ENCODE measurements at places on chromosomes 2 and 18.

DNA sequence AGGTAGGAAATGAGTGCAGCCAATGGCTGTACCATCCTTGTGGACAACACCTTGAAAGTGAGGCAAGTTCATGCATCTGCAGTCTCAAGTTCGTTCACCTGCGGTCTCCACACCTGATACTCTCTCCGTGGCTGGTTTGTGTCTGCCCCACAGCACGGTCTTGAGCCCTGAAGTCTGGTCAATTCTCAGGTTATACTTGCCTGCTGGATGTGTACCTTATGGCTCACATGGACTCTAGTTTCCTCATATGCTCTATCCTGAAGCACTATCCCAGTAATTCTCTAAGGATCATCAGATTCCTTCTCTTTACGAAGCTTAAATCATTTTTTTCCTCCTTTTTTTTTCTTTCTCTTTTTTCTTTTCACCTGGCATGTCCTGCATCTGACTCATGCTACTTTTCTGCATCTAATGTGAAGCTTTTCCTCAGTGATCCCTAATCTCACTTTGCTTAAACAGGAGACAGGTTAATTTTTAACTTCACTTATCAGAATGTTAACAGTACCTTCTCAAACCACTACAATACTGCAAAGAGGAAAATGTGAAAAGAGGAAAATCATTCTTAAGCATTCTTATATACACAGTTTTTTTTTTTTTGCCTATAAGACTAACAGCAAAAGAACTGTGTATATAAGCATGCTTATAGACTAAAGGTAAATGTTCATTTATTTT is 511.2 kb downstream of the SOX11 start:
- DNase-seq: no peak

- DNase-seq: peak; percentile 49
Measured at GRCh38 chr2:200003444-200003843, 48.1 kb downstream of the MAIP1 start.

DNA sequence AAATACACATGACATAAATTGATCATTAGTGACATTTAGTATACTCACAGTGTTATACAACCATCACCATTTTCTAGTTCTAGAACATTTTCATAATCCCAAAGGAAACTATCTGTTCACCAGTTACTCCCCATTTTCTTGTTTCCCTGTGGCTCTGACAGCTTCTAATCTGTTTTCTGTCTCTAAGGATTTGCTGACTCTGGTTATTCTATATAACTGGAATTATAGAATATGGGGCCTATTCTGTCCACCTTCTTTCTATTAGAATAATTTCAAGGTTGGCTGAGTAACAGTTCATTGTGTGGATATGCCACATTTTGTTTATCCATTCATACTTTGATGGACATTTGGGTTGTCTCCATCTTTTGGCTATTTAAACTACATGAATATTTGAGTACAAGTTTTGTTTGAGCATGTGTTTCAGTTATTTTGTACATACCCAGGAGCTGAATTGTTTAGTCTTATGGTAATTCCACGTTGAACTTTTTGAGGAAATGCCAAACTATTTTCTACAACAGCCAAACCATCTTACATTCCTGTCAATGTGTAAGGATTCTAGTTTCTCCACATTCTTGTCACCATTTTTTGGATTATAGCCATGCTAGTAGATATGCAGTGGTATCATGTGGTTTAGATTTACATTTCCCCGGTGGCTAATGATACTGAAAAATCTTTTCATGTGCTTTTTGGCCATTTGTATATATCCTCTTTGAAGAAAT is 20.5 kb downstream of the KIAA1328 start:
- peak; percentile 92 for DNase-seq

DNA sequence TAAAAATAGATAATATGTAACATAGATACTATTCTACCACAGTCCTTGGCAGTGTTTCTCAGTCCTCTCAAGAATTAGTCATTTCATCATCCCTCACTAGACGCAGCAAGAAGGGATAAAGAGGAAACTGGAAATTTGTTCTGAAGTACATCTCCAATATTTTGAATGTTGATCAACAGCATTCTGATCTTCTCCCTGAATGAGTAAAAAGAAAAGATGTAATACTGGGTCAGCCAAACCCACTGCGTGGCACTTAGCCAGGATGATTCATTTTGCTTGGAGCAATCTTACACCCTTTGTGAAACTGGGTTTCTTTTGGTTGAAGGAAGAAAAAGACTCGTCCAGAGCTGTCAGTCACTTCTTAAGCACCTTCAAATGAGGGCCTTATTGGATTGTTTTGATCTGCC is 54.1 kb downstream of the TAF1B start:
- peak; percentile 98 for DNase-seq

GRCh38 chr2:55862246-55862645 is 61.3 kb downstream of the EFEMP1 start:
- DNase-seq: peak; percentile 99

GRCh38 chr18:12012697-12013096 is 31.4 kb downstream of the IMPA2 start:
- no peak for DNase-seq

DNA sequence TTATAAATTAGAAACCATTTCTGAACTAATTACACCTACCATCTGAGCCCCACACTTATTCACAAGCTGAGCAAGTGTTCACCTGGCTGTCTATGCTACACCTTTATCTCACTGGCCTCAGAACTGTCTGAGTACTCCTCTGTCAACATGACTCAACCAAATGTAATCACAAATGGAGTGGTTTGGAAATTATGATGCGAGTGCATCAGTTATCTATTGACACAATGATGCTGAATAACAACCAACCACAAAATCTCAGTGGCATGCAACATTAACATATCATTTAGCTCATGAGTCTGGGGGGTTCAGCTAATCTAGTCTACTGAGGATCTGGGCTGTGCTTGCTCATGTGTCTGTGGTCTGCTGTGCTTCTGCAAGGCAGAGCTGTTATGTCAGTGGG is 184.2 kb upstream of the NXPH2 start:
- no peak for DNase-seq

DNA sequence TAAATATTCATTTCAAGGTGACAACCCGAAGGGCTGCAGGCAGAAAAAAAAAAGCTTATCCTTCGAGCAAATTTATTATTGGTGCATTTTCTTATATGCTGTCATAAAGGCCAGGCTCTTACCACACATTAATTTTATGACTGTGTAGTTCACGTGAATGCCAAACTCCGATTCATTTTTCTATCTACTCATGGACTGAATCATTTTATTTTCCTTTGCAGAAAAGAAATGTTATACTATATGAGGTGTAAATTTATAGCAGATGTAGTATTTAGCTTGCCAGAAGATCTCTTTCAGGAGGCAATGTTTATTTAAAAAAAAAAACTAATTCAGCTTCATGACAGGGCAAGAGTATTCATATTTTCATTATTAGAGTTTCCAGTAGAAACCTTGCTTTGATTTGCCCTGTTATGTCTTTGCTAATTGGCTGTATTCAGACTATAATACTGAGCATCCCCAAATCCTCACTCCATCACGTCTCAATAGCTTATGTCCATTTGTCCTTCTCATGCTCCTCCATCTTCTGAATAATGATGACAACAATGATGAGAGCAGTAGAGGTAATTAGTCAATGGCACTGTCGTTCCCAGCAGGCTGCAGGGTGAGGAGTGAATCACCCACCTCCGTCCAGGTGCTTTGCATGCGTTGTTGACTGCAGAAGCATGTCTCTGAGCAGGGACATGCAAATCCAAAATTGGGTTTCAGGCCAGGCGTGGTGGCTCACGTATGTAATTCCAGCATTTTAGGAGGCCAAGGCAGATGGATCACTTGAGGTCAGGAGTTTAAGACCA is 101.1 kb upstream of the RAB12 start:
- no peak for DNase-seq

GRCh38 chr2:228802181-228803071 is 468.7 kb downstream of the PID1 start:
- no peak for DNase-seq

GRCh38 chr18:31624892-31625640 is 33.4 kb downstream of the TTR start:
- DNase-seq: no peak

DNA sequence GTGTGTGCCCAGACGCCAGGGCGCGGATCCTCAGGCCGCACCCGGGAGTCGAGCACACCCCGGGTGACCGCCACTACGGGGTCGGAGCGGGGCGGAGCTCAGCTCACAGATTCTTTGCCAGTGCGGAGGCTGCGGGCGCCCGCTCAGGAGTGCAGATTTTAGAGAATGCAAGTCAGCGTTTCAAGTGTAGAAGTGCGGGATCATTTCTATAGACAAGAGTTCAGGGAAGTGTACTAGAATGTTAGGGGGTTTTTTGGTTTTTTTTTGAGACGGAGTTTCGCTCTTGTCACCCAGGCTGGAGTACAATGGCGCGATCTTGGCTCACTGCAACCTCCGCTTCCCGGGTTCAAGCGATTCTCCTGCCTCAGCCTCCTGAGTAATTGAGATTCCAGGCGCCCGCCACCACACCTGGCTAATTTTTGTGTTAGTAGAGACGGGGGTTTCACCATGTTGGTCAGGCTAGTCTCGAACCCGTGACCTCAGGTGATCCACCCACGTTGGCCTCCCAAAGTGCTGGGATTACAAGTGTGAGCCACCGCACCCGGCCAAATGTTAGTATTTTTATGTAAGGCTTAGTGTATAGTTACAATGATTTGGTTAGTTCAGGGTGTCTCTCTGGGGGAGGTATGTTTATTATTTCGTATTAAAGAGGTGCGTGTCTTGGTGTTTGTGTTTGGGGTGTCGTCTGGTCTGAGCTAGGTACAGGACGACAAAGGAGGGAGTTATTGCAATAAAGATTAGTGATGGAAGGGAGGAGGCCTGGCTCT is 619 bp upstream of the FAM168B start:
- no peak for DNase-seq

DNA sequence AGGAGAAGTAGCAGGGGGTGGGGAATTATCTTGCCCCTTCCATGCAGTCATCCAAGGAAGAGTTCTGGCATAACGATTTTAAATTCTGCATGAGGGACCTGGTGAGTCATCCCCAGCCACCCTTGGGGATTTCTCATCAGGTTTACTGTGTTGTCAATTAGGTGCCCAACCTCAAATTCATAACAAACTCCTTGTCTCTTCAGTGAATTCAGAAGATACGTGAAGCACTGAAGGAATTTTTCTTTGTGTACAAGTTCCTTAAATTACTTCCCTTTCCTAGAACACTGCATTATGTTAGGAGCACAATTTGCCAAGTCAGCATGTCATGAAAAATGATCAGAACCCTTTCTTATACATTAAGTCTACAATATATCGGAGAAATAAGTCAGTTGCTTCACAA is 70.8 kb upstream of the NOSTRIN start:
- DNase-seq: no peak

DNA sequence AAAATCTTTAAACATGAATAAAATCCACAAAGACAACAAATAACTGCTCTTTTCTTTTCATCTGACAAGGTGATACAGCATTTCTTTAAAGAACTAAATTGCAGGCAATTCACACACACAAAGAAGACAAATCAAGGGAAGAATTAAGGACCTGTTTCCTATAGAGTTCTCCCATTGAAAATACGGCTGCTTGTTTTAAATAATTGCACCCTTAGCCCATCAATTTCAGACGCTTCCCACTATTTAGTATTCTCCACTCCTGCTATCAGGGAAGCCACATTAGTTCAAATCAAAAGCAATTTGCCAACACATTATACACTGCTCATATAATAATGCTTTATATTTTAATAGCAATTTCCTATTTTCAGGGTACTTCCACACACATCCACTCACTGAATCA is 11.3 kb downstream of the CMPK2 start:
- DNase-seq: no peak

GRCh38 chr2:61463769-61464475 is 7.0 kb downstream of the USP34 start:
- no peak for DNase-seq

GRCh38 chr2:152950126-152950525 is 231.7 kb downstream of the ARL6IP6 start:
- peak; percentile 8 for DNase-seq

DNA sequence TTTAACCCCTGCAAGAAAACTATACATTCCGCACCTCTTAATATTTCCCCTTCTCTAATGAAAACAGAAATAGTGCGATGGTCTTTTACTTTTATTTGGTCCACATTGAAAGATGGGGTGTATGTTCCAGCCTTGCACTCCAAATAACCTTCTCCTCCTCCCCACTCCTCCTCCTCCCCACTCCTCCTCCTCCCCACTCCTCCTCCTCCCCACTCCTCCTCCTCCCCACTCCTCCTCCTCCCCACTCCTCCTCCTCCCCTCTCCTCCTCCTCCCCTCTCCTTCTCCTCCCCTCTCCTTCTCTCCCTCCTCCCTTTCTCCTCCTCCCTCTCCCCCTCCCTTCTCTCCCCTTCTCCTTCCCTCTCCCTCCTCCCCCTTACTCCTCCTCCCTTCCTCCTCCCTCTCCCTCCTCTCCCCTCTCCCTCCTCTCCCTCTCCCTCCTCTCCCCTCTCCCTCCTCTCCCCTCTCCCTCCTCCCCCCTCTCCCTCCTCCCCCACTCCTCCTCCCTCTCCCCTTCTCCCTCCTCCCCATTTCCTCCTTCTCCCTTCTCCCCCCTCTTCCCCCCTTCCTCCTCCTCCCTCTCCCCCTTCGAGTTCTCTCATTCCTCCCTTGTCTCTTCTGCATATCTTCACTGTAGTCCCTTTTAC is 70.4 kb downstream of the ZNF532 start:
- no peak for DNase-seq

GRCh38 chr2:10507106-10507505 is 59.0 kb upstream of the ODC1 start:
- DNase-seq: no peak

DNA sequence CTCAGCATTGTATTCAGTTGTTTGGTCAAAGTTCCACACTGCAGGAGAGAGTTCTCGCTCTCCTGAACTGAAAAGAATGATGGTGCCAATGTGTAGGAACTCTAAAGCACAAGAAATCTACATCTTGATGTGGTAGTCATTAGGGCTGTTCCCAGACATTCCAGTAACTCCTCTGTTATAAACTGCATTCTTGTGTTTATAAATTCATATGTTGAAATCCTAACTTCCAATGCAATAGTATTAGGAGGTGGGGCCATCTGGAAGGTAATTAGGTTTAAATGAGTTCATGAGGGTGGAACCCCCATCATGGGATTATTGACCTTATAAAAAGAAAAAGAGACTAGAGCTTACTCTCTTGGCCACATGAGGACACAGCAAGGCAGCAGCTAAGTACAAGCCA is 239.6 kb downstream of the CDH20 start:
- peak; percentile 47 for DNase-seq

- no peak for DNase-seq
Measured at GRCh38 chr2:170298115-170298514, 120.2 kb downstream of the MYO3B start.

DNA sequence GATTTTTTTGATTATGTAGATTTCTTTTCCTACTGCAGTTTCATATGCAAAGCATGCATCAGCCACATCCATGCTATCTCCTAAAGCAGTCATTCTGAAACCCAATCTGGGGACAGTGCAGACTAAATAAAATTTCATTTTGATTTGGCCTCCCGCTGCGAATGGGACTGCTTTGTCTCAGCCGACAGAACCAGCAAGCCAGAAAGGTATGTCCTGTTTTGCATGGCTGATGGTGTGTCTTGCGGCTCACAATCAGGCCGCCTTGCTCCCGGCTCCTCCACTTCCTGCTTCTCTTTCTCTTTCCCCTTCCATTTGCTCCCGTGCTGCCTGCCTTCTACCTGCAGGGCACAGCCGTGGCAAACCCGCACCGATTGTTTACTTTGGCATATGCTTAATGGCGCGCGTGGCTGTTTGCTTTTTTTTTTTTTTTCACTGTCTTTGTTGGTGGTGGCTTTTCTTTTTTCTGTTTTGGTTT is 419.6 kb upstream of the POU3F3 start:
- no peak for DNase-seq

Data from iris pigment epithelial cell (primary cell).